ENCODE measurements at places on chromosomes 7 and 10.

DNA sequence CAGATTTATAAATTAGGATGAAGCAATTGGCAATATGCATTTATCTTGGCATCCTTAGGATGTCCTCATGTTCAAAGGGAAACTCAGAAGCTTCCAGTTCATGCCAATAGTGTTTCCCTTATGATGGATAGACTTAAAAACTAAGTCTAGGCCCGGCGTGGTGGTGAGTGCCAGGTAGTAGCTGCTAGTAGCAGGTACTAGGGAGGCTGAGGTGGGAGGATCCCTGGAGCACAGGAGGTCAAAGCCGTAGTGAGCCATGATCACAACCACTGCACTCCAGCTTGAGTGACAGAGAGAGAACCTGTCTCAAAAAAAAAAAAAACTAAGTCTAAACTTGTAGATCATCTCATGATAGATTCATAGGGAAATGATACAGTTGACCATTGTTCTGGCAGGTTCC is 115.0 kb downstream of the DOCK1 start:
- DNase-seq, result no peak

DNA sequence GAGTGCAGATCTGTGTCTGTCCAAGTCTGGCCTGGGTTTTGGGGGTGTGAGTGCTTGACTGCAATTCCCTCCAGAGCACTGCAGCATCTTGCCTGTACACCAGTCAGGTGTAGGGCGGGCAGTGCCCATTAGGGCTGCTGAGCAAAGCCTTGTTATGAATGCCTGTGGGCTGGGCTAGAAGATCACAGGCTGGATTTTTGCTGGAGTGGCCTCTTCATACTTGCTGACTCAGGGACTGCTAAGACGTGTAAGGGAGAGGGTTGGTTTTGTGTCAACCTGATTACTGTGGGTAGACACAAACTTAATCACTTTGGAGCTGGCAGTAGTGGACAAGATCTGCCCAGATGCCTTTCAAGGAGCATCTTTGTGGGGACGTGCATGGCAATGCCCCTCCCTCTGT is 29.6 kb downstream of the DMBT1 start:
- no peak for DNase-seq

DNA sequence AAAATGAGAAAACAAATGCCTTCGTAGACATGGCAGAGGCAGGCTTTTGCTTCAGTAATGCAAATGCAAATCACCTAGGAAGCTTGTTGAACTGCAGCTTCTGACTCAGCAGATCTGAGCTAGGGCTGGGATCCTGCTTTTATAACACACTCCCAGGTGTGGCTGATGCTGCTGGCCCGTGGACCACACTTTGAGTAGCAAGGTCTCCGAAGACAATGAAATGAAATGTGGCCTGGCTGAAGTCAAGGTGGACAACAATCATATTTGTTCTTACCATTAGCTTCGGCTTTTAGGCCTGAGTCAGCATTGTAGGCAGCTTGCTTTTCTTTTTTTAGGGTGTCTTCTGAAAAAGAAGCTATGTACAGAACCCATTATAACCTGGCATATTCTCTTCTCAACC is 26.3 kb downstream of the COL17A1 start:
- no peak for DNase-seq

- no peak for DNase-seq
Measured at GRCh38 chr7:107609811-107610261, 29.8 kb downstream of the BCAP29 start.

DNA sequence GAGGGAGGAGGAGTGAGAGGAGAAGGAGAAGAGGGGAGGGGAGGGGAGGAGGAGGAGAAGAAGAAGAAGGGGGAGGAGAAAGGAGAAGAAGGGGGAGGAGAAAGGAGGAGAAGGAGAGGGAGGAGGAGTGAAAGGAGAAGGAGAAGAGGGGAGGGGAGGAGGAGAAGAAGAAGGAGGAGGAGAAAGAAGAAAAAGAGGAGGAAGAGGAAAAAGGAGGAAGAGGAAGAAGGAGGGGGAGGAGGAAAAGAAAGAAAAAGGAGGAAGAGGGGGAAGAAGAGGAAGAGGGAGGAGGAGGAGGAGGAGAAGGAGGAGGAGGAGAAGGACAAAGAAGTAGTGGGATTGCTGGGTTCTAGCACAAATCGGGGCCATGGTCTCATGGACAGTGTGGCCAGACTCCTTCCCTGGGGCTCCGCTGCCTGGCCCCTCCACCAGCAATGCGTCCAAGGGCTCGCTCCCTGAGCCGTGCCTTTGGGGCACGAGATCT is 4.2 kb upstream of the MAFK start:
- peak; percentile 83 for DNase-seq

- no peak for DNase-seq
Measured at GRCh38 chr7:108973075-108973474, 403.4 kb downstream of the DNAJB9 start.

DNA sequence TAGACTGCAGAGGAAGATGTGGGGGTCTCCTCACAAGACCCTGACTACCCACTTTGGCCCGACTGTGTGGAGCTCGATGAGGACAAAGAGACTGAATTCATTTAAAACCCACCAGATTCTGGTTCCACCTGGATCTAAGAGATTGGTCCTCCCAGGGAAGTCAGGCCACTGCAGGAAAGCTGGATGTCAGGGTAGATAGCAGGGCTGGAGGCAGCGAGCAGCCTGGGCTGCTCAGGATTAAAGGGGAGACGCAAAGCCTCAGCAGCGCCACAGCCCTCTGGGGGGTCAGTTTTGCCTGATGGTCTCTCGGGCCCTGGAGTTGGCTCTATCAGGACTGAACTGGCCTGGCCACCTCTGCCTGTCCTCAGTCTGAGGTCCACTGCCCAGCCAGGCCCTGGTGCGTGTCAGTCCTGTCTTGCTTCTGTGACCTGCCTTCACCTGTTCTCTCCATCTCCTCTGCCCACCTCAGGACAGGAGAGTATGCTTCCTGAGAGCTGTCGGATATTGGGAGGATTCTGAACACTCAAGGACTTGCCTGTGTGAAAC is 12.2 kb upstream of the KLRG2 start:
- DNase-seq, result no peak

DNA sequence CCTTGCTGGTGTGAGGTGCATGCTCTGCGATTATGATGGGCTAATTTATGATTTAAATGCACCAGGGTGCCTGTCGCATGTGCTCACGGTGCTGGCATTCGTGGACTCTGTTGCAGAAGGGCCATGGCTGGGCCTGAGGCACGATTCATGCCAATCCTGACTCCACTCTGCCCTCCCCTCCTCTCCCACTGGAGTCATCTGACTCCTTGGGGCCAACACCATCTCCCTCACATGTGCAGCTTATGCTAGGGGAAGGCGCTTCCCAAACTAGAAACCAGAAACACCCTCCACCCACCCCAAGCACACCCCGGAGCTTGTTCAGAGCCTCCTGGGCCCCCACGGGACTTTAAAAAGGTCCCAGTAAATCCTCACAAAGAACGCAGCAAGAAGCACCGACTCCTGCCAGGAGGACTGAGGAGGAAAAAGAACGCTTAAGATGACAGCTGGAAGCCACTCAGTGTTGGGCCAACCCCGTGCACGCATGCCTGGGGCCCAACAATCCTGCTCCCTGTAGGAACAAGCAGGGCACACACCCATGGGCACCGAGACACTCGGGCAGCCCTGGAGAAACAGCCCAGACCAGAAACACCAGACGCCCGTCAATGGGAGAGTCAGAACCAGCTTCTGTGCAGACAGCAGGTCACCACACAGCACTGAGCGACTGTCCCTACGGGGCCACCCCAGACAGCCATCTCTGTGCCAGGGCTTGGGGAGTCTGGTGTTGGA is 14.1 kb downstream of the BRI3 start:
- DNase-seq, result no peak

GRCh38 chr7:71145906-71146901 is 14.3 kb downstream of the GALNT17 start:
- DNase-seq, result no peak

DNA sequence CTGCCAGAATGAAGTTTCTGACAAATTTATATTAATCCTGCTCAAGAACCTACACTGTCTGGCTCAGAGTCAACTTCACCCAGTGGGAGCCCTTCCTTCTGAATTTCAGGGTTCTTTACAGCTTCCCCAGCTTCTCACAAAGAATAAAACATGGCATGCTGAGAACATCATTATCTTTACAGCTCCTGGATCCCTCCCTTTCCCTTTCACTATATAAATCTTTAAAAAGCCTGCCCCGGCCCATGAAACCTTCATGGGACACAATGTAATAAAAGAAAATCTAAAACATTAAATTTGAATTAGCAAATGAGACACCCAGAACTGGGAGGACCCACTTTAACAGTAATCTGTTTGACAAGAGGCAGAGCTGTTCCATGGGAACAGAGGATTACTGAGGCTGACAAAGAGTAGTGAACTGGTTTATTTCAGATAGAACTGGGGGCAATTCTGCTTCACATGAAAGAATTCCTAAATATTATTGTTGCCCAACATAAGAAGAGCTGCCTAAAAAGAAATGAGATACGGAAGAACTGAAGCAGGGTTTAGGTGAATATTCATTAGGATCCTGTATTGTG is 222.8 kb downstream of the THSD7A start:
- DNase-seq, result no peak

GRCh38 chr10:11012421-11013295 is 5.0 kb upstream of the CELF2 start:
- no peak for DNase-seq

DNA sequence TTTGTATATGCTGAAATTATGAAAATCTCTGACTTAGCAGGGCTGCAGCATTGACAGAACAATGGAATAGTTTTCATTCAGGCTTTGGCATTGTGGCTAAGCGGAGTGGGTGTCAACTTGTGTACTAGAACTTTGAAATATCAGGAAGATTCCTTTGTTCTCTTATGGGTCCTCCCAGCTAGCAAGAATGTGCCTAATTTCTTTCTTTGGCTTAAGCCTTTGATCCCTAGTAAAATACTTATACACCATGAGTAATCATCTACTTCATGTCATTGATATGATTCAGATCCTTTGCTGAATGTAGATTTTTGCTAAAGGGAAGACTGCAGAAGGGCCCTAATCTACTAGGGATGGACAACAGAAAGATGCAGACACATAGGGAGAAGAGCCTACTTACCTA is 6.2 kb downstream of the AVL9 start:
- no peak for DNase-seq

GRCh38 chr7:13882051-13882450 is 107.4 kb downstream of the ETV1 start:
- DNase-seq, result no peak

Data from A549 (cell line).